ENCODE measurements at places on chromosomes 7 and 10. TPM values are rescaled to one million over a fixed set of nuclear protein-coding genes. Genes with fewer than 3 reads are reported as not detected.

Gene LIPM
- total RNA-seq = not detected

Gene HMX3
- total RNA-seq = not detected

Gene GNGT1
- not detected for total RNA-seq

DNA sequence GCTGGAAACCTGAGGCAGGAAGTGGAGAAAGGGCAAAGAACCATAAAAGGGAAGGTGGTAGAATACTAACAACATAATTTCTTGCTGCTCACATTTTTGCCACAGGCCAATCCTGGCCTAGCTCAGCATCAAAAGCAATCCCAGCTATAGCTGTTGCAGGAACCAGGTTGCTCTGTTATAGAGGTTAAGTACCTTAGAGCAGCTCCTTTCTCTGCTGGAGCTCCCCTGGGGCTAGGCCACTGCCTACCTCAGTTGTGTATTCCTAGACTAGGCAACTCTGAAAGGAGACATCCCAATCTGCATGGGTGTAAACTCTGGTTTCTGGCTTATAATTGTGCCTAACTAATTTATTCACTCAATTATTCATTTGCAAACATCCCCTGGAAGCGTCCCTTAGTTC lies 108.4 kb downstream of the ZNF365 start:
- no peaks in the 10 kb centered on the region for H3K36me3 ChIP-seq
- no peak overlapping the region for H3K27ac ChIP-seq
- H3K27me3 ChIP-seq = no peaks in the 10 kb centered on the region
- no peaks in the 10 kb centered on the region for H3K4me1 ChIP-seq
- no peak for DNase-seq

- H3K27me3 ChIP-seq = no peaks in the 10 kb centered on the region
- DNase-seq = no peak
- no peak overlapping the region for H3K27ac ChIP-seq
Measured at GRCh38 chr10:132609211-132609610, 71.6 kb downstream of the INPP5A start.

GRCh38 chr10:59384761-59385160 lies 22.4 kb upstream of the FAM13C start:
- H3K4me3 ChIP-seq = no peak overlapping the region
- no peak for DNase-seq
- H3K27me3 ChIP-seq = no peaks in the 10 kb centered on the region
- H3K36me3 ChIP-seq = no peaks in the 10 kb centered on the region
